ENCODE measurements at places on chromosomes 3 and 15.

GRCh38 chr3:114380233-114380651 is 86.4 kb downstream of the TIGIT start:
- no peak for DNase-seq

DNA sequence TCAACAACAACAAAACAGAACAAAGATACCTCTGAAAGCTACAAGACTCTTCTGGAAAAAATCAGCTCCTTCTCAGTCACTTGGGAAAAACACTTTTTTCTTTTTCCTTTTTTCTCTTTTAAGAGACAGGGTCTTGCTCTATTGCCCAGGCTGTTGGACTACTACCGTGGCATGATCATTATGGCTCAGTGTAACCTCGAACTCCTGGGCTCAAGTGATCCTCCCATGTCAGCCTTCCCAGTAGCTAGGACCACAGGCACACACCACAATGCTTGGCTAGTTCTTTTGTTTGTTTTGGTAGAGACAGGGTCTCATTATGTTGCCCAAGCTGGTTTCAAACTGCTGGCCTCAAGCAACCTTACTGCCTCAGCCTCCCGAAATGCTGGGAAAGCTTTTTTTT is 12.8 kb downstream of the MYO9A start:
- no peak for DNase-seq

DNA sequence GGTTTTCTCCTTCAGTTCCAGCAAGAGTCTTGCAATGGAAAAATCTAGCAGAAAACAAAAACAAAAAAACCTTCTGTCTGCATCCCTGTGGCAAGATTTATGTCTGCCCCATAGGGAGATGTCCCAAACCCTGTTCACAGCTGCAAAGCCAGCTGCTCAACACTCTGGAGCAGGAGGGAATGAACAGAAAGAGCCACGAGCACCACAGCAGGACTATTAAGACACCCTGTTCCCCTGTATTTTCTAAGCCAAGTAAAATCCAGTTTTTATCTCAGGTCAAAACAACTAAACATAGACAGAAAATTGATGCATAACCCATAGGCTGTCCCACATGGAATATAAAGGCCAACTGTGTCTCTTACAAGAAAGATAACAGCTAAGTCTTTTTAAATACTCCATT is 357.9 kb downstream of the LSAMP start:
- no peak for DNase-seq

- no peak for DNase-seq
Measured at GRCh38 chr15:87045746-87046145, 966.1 kb downstream of the AGBL1 start.

DNA sequence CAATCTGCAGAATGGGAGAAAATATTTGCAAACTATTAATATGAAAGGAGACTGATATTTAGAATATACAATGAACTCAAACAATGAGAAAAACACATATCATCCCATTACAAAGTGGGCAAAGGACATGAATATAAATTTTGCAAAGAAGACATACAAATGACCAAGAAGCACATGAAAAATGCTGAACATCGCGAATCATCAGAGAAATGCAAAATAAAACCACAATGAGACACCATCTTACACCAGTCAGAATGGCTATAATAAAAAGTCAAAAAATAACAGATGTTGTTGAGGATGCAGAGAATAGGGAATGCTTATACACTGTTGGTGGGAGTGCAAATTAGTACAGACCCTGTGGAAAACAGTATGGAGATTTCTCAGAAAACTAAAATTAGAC is 83.6 kb downstream of the RAP2B start:
- DNase-seq: no peak

- DNase-seq: no peak
Measured at GRCh38 chr3:32002561-32003368, 21.2 kb downstream of the ZNF860 start.

- DNase-seq: no peak
Measured at GRCh38 chr3:37591116-37591781, 270.4 kb upstream of the CTDSPL start.

DNA sequence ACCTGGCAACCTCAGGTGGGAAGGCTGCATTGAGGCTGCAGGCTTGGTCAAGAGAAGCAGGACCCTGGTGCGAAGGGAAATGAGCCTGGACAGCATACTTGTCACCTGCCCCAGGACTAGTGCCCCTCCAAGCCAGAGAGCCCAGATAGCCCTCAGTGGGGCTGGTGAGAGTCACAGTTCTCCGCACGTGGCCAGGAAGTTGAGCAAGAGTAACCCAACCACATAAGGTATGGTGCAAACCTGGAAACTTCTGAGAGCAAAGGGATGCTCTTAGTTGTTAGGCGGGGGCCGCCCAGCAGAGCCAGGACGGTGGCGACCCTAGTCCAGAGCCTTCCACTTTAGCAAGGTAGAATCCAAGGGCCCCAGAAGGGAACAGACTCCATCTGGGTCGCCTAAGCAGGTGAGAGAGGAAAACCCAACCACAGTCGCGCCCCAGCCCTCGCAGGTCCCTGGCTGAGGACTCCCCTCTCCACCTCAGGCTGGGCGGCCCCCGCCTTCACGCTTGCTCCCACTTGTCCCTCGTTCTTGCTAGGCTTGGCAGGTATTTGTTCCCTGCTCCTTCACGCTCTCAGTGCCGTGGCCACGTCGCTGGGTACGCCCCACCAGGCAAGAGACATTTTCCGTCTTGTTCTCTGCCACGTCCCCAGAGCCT is 1.1 kb upstream of the VPS18 start:
- no peak for DNase-seq

- DNase-seq: no peak
Measured at GRCh38 chr15:92104072-92104471, 250.6 kb downstream of the SLCO3A1 start.

DNA sequence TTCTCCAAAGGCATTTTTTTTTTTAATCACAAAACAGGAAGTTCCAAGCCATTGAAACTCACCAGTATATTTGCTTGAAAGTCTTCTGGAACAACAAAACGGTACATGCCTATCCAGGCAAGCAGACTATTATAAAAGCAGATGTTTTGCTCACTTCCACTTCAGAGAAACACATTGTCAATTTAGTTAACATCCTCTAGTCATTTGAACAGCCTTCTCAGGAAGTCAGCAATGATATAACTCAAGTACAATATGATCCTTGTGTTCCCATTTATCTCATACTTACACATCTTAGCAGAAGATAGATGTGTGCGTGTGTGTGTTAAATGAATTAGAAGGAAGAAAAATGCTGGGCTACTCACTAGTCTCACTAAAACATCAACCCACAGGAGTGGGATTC is 30.4 kb downstream of the MECOM start:
- no peak for DNase-seq

GRCh38 chr15:57440167-57440566 is 63.9 kb downstream of the CGNL1 start:
- no peak for DNase-seq

DNA sequence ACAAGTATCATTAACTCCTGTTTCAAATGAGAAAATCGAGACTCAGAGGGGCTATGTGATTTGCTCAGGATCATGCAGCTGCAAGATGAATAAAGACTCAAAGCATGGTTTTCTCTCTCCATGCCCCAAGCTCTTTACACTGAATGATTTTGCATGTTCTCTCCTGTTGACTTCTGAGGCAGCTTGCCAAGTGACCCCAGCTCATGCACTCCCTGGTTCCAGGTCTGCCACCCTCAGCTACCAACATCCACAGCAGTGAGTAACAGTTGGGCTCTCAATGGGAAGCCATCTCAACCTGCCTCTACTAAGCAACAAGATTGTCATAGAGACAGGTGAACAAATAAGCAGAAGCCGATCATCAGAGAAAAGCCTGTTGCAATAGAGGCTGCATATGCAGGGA is 116.9 kb upstream of the GADL1 start:
- DNase-seq: no peak

GRCh38 chr15:41585127-41586047 is 26.4 kb downstream of the TYRO3 start:
- DNase-seq: no peak

DNA sequence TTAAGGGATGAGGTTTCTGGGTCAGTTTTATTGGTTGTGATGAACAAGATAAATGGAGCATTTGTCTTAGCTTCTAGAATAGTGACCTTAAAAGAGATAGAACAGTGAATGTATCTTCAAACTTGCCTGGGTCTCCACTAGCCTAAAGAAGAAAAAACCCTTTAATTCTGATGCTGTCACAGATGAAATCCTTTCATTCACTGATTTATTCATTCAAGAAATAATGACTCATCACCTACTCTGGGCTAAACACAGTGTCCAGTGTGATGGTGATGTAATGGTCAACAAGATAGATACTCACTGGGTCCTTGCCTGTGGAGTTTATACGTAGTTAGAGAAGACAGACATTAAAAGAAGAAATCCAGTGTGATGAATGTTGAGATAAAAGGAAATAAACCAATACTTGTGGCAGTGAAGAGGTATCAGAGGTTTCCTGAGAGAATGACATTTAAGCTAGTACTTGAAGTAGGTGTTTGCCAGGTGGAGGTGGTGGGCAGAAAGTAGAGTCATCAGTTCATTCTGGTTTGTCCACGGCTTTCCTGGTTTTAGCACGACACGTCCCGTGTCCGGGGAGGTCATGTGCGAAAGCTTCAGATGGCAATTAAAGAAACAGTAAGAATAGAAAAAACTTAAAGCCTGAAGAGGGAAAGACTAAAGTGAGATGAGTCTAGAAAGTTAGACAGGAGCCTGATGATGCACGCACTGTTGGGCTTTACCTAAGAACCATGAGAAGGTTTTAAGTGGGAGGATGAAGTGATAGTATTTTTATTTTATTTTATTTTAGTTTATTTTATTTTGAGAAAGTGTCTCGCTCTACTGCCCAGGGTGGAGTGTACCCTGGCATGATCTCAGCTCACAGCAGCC is 18.5 kb downstream of the PAK2 start:
- DNase-seq: no peak

- peak; percentile 43 for DNase-seq
Measured at GRCh38 chr15:72796515-72797337, 13.2 kb upstream of the ADPGK start.

- no peak for DNase-seq
Measured at GRCh38 chr3:145959457-145960088, 201.4 kb downstream of the PLOD2 start.

GRCh38 chr3:195859061-195859845 is 47.5 kb upstream of the MUC4 start:
- no peak for DNase-seq

- no peak for DNase-seq
Measured at GRCh38 chr15:63291507-63291906, 14.1 kb downstream of the APH1B start.

DNA sequence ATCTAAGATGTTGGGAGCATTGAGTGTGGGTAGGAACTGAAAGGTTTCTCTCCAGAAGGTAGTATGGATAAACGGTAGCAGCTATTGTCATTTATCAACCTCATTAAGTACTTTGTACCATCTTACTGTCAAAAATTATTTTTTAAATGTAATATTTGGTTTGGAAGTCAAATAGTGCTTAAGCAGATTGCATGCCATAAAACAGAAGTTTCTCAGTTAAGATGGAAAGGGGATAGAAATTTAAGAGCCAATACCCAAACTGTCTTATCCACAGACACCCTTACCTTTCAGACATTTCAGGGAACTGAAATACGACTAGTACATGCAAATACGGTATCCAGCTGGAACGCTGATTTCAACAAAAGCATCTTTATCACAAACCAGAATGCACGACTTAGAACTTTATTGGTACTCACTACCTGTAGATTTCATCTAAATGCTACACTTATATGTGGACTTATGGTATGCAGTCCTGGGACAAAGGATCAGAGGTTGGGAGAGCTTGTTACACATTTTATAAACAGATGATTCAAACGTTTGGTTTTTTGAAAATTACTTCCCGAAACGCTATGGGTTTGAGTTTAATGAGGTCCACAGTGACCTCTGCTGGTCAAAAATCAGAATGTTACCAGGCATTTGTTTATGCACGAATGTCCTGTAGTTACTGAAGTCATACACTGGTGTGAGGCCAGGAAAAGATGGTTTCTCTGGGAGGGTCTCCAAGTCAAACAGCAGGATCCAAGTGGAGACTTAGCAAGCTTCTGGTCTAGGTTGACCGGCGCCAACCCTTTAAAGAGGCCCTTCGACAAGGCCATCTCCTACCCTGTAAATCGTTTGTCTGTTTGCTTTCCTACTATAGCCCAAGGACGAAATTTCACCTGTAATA is 45.7 kb upstream of the DUT start:
- peak; percentile 50 for DNase-seq

DNA sequence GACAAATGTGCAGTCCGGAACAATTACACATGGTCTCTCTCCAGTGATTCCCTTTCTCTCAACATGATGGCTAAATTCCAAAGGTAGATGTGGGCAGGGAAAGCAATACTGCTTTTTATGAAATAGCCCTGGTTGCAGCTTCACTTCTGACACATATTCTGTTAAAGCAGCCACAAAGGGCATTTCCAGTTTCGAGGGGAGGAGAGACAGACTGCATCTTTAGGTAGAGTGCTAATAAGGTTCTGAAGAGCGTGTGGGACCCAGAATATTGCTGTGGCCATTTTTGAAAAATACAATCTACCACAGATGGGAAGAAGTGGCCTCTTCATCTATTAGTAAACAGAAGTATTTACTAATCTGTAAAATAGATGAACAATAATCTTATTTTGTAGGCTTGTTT is 139.3 kb upstream of the PEX5L start:
- no peak for DNase-seq

DNA sequence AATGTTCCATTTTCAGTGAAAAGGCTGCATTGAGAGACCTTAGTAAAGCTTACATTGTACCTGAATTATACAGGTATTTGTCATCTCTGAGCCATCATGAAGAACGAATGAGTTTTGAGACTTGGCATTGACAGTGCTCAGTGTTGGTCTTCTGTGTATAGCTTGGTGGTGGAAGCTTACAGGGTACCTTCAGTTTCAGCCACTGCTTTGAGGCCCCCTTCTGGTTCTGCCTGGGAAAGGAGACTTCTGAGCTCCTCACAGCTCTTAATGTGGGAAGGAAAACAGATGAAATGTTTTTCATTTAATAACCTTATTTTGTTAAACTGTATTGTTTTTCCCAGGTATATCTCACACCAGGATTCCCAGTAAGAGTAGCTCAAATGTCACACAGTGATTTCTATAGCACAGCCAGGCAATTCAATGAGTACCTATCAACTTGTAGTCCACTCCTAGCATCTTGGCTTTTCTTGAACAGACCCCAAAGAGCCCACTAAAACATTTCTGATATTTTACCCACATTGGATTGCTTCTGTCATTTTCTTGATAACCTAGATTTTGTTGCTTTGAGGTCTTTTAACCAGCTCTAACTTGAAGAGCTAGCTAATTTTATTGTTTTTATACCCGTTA is 5.6 kb downstream of the SERPINI1 start:
- DNase-seq: peak; percentile 13

DNA sequence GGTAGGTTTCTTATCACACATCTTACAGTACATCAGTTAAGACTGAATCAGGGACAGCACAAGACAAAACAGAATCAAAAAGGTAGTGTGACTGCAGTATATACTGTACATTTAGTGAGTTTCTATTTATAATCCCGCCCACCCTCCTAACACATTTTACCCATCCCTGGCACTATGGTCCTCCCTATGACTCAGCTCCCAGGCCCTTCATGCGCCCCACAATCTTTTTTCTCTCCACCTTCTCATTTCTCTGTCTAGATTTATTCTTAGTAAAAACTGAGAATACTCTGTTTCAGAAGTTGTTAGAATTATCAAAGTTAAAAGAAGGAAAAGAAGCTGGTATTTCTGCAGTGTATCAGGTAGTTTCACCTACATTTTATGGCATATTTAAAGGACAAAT is 427.3 kb downstream of the CNTN4 start:
- no peak for DNase-seq
